Activated CD4-positive, alpha-beta T cell treated with anti-CD3 and anti-CD28 coated beads for 1 hour (primary cell): ENCODE measurements at places on chromosomes 5 and 9.

GRCh38 chr5:140220032-140220697, 45.2 kb downstream of the CYSTM1 start:
- DNase-seq, result no peak

GRCh38 chr5:39464088-39464487, 39.3 kb upstream of the DAB2 start:
- DNase-seq, result no peak

- DNase-seq, result no peak
Measured at GRCh38 chr9:127181315-127181580, 58.8 kb upstream of the ANGPTL2 start.

DNA sequence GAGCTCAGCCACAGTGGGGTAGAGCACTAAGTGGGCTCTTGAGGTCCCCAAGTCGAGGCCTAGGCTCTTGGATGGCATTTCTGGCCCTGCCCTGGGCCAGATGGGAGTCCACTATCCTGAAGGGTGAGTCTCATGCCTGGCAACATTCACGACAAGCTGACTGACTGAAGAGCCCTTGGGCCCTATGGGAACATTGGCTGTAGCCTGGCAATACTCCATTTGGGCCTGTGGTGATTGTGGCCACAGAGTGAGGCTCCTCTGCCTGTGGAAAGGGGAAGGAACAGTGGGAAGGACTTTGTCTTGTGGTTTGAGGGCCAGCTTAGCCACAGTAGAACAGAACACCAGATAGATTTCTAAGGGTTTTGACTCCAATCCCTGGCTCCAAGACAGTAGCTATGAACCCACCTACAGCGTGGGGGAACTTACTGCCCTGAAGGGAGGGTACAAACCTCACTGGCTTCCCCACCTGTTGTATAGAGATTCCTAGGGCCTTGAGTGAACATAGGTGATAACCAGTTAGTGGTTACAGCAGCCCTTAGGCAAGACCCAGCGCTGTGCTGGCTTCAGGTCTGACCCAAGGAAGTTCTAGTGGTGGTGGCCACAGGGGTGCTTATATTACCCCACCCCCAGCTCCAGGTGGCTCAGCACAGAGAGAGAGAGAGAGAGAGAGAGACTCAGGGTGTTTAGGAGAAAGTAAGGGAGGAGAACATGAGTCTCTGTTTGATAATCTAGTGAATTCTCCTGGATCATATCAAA, 72.4 kb downstream of the KIAA0825 start:
- no peak for DNase-seq

GRCh38 chr5:6495433-6496206, 47.0 kb downstream of the UBE2QL1 start:
- DNase-seq, result no peak

GRCh38 chr9:37965116-37965515, 61.2 kb upstream of the SLC25A51 start:
- DNase-seq, result no peak

GRCh38 chr5:107812570-107813141, 141.9 kb upstream of the EFNA5 start:
- DNase-seq, result no peak

DNA sequence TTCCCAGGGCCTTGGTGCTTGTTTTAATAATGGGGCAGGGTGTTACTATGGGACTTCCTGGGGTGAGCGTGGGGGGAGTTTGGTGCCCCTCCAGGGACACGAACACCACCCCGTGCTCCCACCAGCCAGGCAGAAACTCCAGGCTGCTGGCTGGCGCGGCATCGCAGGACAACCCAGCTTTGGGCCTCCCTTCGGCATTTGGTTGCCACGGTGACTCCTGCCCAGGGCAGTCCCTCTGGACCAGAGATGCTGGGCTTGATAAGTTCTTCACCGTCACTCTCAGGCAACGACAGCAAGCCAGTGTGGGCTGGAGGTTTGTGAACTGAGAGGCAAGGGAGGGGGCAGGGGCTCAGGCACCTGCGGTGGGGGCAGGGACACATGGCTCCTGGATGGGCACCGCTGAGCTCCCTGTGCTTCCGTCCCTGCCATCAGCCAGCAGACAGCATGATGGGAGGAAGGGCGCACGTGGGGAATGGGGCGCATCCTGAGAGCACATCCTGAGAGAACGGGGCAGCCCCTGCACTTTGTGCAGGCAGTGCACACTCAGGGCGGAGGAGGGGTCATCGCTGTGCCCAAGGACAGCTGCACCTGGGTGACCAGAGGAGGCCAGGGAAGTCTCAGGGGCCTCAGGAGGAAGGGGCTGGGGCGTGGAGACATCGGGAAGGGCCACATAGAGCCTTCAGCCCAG, 116.4 kb downstream of the RXRA start:
- DNase-seq, result no peak

GRCh38 chr9:135038826-135039225, 48.6 kb upstream of the OLFM1 start:
- no peak for DNase-seq

- DNase-seq, result no peak
Measured at GRCh38 chr5:151892393-151892792, 32.3 kb downstream of the GLRA1 start.

- no peak for DNase-seq
Measured at GRCh38 chr5:113117543-113118115, 141.0 kb downstream of the DCP2 start.

- peak; percentile 24 for DNase-seq
Measured at GRCh38 chr9:130129432-130130061, 42.7 kb upstream of the NCS1 start.

GRCh38 chr5:23457780-23458179, 49.6 kb upstream of the PRDM9 start:
- DNase-seq, result no peak

GRCh38 chr5:66796305-66797292, 200.4 kb downstream of the MAST4 start:
- DNase-seq, result no peak

GRCh38 chr5:144202072-144202471, 31.4 kb downstream of the KCTD16 start:
- DNase-seq, result no peak

GRCh38 chr5:12460493-12461261, 556.4 kb upstream of the CTNND2 start:
- DNase-seq, result no peak

GRCh38 chr5:22521521-22521920, 331.6 kb downstream of the CDH12 start:
- DNase-seq, result no peak

GRCh38 chr9:34929506-34930102, 28.5 kb upstream of the PHF24 start:
- DNase-seq, result no peak

GRCh38 chr9:114324492-114324891, 1.6 kb downstream of the ORM1 start:
- DNase-seq, result no peak

GRCh38 chr9:69637193-69637816, 34.9 kb downstream of the APBA1 start:
- no peak for DNase-seq

DNA sequence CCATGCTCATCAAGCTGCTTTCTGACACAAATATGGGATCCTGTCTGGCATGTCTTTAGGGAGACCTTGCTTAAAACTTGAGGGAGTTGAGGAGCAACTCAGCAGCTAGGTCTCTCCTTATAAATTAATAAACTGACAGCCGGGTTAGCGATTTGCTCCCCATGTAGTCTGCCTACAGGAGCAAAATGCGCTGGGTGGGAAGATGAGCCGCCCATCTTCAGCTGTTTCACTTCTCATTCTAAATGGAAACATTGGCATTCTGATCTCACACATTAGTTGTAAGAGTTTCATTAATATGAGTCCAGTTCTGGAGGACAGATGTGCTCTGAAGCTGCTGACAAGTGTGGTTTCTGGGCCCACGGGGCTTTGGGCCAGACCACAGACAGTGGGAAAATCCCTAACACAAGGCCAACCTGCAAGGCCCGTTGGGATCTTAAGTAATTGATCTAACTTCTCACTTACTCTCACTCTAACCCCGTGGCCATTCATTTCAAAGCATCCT, 197.0 kb downstream of the MCTP1 start:
- DNase-seq, result no peak

DNA sequence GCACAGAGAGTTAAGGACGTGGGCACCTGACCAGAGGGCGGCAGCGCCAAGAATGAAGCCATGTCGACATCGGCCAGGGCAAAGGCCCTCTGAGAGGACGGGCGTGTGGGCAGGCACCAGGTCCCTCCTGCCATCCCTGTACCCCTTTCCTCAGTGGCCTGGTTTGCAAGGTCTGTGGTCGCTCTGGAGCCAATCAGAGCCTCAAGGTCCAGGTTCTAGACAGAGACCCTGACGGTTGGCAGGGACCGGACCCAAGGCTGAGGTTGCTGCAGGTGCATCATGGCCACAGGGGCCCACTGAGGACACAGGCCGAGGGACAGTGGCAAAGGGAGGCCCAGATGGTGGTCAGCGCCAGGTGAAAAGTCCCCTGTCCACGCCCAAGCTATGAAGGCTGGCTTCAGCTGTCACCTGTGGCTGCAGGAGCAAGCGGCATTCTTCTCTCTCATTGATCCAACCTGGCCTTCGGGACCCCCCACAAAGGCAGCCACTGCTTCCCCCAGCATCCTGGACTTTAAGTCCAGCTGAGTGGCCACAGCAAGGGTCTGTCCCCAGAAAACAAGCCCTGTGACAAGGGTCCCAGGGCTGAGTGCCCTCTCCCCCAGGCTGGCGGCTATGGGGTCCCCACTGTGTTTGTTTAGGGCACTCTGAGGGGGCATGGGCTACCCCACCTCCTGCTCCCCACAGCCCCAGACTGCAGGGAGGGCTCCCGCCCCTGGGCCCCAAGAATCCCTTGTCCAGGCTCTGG, 48.9 kb downstream of the VAV2 start:
- no peak for DNase-seq

GRCh38 chr9:1869843-1870242, 145.3 kb upstream of the SMARCA2 start:
- DNase-seq, result no peak

- no peak for DNase-seq
Measured at GRCh38 chr9:121350993-121351561, 19.0 kb downstream of the STOM start.

DNA sequence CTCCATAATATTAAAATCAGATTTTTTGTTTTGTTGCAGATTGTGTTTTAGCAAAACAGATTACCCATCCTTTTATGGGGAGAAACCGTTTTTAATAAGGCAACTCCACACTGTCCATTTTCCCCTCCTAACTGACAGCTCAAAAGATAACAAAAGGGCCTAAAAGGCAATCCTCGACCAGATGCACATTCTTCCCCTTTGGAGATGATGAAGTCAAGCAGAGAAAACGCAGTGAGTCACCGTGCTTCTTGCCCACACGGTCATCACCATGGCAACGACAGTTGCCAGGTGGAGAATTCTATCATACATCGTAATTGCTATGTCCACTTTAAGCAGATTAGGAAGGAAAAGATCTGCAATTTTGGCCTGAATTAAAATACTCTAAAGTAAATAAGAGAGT, 96.4 kb downstream of the DIRAS2 start:
- DNase-seq, result no peak

- no peak for DNase-seq
Measured at GRCh38 chr5:83744821-83745220, 24.2 kb upstream of the HAPLN1 start.

DNA sequence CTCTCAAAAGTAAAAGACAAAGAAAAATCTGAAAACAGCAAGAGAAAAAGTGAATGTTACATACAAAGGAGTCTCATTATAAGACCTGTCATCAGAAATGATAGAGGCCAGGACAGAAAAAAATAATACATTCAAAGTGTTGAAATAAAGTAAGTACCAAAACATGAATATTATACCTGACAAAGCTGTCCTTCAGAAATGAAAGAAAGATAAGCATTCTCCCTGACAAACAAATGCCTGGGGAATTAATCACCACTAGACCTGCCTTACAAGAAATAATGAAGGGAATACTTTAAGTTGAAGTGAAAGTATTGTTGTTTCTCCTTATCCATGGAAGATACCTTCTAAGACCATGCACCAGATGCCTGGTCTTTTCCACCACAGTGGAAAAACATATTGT, 1605.2 kb upstream of the CDH6 start:
- no peak for DNase-seq

DNA sequence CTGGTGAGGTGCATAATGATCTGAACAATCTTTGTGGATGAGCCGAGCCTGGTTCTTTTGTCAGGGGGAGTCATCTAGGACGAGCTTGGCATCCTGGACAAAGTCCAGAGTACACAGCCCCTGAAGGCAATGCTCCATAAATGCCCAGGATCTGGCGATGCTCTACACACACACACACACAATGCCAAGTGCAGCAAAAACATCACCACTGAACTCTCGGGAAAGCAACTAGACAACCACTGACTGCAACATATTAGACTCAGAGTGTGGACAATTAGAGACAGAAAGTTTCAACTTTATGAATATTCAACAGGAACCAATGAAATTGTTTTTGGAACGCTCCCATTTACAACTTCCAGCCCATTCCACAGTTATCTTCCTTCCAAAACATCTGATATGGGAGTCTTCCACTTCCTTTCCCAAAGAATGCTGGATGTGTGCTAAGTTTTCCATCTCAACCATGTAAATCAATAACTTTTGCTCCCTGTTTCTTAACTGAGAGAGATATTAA, 227.6 kb upstream of the ANKRD55 start:
- DNase-seq, result no peak
